ENCODE measurements at places on chromosomes 2 and 18.

DNA sequence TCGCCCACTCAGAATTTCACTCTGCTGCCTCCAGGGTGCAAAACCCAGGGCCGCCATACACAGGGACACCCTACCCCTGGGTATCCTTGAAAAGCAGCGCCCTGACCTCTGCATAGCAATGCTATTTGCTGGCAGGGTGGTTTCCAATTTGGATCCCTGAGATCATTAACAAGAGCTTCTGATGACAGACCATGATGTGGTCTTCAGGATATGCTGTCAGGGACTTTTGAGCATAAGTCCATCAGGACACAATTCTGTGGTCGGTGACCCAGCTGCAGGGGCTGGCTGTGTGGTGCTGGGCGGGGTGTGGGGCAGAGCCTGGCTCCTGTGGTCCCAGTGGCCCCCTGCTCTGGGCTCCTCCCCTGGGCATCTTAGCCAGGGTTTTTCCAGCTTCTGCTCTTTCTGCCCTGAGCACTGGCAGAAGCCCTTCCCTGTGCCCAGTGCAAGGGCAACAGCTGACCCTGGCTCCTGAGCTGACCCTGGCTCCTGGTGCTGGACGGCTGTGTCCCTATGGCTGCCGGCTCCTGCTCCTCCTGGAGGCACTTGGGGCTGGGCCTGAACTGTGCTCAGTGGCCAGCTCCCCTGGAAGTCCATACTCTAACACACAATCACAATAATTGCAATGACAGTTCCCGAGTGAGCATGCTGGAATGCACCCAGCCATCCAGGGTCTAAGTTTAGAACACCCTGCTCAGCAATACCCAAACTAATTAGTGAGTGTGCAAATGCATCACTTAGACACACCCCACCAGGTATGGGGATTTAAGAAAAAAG lies 271.5 kb downstream of the HDAC4 start:
- no peak for DNase-seq

- DNase-seq: no peak
Measured at GRCh38 chr2:167334146-167334742, 446.0 kb downstream of the XIRP2 start.

GRCh38 chr2:101830555-101830954 lies 133.0 kb downstream of the MAP4K4 start:
- no peak for DNase-seq

DNA sequence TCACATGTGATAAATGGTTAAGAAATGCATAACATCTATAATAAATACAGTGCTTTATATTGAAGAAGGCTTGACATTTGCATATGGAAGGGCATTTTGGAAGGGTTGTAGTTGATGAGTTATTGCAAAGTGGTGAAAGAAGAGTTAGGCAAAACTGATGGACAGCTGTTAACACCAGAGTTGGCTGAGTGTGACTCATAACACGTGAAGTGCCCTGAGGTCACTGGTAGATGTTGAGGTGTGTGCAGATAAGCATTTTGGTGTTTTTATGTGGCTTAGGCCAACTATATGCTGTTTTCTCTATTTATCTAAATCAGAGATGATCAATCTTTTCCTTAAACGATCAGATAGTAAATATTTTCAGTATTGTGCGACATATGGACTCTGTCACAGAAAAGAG lies 154.3 kb upstream of the KCNH7 start:
- no peak for DNase-seq

GRCh38 chr2:240568678-240569522 lies 616 bp downstream of the RNPEPL1 start:
- DNase-seq: peak; percentile 85

DNA sequence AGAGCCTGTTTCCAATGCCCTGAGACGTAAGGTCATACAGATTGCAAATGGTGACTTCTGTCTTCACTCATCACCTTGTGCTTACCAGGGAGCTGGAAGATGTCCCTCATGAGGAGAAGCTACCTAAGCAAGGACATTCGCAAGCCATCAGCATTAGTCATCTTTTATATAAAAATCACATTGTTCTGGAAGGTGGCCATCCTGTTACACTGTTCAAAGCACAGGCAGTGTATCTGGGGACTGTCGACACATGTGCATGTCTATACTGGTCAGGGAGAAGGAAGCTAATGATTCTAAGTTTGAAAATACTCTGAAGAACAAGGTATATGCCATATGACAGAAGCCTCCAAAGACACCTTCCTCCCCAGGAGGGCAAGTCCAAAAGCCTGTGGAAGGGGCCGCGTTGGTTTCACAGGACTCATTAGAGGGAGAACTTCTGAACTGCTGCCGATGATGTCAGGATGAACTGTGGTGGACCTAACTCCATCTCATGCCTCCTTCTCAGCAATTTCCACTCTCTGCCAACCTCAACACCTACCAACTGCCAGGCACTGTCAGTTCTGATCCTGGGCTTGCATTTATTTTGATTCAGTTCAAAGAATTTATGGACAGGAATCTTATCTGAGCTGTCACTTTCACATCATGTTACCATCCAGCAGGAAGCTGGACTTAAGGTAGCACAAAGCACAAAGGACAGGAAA lies 39.4 kb downstream of the DNER start:
- no peak for DNase-seq

- no peak for DNase-seq
Measured at GRCh38 chr2:38155-38554, 8.2 kb downstream of the FAM110C start.

DNA sequence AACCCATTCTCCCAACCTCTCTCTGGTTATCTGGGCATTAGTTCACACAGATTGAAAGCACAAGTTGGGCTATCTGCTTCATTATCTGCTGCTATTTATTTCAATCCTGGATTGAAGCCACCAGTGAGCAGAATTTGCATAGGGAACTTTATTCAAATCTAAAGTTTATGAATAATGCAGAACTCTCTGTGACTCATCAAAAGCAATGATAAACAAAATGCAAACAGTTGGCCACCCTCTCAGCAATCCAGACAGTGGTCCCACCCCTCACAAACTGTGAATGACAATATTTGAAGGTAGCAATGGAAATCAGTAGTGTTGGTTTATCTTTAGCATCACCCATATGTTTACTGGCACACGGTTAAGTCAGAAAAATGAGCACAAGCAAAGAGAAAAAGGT lies 106.8 kb upstream of the TMEM178A start:
- DNase-seq: no peak

DNA sequence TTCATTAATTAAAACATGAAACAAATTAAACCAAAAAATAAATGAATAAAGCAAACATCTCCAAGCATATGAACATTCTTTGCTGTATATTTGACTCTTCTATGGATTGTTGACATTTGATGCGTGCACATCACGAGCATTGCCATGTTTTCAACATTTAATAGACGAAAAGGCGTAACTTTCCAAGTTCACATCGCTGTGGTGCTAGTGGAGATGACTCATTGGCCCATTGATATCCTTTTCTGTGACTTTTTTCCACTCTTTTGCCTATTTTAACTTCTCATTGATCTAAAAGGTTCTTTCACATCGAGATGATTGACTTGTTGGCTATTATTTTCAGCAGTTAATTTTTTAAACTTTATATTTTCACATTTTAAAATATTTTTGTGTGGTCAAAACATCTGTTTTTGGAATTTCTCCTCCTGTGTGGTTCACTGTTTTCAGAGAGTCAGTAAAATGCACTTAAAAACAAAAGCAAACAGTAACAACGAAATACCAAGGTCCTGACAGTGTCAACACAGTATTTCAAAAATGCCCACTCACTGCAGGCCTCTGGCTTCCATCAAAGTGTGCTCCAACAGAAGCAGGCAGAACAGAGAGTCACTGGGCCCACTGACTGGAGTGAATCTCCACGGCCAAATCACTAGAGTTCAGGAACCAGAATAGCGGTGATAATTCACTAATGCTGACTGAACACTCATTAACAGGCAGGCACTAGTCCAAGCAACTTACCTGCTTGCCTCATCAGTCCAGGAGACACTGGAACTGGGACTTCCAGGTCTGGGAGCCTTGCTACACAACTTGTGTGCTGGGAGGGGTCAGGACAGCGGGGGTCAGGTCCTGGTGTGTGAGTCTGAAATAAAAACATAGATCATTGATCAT lies 372.2 kb upstream of the SMIM21 start:
- DNase-seq: no peak

DNA sequence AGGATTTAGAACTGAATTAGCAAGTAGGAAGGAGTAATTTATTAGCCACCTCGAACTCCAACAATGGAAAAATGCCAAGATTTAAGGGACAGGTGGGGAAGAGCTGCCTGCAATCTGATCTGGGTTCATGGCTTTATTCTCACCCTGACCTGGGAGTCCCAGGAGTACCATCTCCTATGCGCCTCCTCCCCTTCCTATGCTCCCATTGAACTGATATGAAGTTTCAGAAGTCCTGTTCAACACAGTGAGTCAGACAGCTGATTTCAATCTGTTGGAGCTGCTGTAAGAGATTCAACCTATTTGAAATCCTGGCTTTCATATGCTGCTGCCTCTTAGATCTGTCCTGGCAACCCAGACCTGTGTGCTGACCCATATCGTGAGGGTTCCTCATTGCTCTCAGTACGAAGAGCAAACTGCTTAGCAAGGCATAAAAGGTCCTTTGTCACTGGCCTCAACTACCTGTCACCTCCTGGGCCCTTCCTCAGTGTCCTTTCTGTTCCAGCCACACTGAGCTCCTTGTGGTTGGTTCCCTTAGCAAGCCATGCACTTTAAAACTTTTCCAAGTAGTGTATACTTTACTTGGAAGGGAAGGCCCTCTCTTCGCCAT lies 15.9 kb upstream of the CD28 start:
- DNase-seq: no peak

DNA sequence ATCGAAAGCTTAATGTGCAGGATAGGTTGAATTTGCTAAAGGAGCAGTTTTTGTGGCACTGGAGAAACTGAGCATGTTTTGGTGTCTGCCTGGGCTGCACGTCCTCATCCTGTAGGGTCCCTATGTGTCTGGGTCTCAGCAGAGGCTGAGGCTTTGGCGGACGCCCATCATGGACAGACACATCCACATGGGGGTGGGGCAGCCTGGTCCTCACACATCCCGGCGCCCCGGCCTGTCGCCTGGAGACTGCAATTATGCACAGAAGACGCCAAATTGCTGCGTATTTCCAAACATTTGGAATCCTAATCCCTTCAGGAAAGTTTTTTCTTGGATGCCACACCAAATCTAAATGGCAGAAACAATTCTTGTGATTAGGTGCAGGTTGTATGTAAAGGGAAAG lies 128.2 kb upstream of the TWIST2 start:
- no peak for DNase-seq

- DNase-seq: no peak
Measured at GRCh38 chr2:150513647-150514046, 26.2 kb upstream of the RND3 start.

DNA sequence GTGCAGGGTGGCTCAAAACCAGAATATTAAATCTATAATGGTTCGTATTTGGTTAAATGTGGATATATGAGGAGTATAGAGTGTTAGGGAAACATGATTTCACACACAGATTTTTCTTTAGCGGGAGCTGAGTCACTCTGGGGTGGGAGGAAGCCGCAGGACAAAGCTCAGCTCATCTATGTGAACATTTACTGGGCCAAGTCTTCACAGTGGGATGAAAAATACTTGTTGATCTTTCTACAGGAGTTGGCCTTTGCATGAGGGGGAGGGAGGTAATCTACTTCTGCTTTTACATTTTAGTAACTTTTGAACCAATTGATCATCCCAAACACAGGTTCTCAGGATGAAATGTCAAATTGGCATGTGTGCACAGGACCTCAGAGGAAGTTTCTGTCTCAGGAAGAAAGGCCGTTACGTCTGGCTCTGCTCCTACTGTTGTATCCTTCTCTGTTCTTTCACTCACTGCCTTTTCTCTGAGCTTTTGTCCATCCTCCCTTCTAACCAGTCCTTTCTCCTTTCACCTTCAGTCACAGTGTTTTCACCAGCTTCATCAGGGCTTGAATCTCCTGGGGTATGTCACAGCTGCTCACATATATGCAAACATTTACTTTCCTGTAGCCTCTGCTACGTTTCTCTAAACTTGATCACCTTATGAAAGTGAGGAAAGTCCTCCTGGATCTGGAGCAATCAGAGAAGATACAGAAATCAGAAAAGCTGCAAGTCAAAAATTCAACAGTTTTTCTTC lies 943.3 kb upstream of the FANCL start:
- peak; percentile 31 for DNase-seq

DNA sequence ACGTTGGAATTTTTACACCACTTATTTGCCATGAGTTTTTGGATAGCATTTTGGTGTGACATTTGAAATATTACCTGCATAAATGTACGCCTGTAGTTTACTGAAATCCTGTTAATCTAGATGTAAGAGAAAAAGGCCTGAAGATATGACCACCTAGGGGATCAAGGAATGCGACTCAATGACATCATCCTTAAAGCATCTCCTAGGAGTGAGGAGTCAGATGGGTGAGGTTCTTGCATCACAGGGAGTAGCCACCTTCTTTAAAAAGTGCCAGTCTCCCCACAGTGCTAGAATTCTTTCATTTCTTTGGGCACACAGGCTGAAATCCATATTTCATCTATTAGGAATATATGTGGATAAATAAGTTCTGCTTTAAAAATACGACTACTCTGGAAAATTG lies 34.5 kb downstream of the ADCYAP1 start:
- DNase-seq: no peak
